ENCODE measurements at places on chromosomes 5 and 9. TPM values are rescaled to one million over a fixed set of nuclear protein-coding genes. Genes with fewer than 3 reads are reported as not detected.

DNA sequence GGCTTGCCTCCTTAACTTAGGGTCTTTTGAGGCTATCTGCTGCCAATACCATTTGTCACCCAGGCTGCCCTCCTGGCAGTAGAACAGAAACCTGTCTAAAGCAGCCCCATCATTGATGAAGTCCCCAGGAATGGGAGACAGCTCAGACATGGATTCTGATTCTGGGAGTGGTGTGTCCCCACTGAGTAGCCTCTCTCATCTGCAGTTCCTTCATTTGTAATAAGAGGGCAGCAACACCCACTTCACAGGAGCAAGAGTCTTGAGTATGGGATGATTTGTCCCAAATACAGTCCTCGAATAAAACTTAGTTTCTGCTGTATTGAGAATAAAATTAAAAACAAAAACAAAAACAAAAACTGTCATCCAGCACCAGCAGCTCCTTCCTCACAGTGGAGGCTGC is 167.6 kb downstream of the ASTN2 start:
- no peak for DNase-seq
- H3K4me1 ChIP-seq: no peaks in the 10 kb centered on the region
- H3K27ac ChIP-seq: no peak overlapping the region
- no peaks in the 10 kb centered on the region for H3K36me3 ChIP-seq

GRCh38 chr9:135158564-135158937 is 71.1 kb downstream of the OLFM1 start:
- H3K36me3 ChIP-seq: no peaks in the 10 kb centered on the region
- H3K4me3 ChIP-seq: no peak overlapping the region
- DNase-seq: no peak
- H3K27ac ChIP-seq: no peak overlapping the region
- H3K4me1 ChIP-seq: no peaks in the 10 kb centered on the region
- H3K27me3 ChIP-seq: no peaks in the 10 kb centered on the region

- DNase-seq: no peak
- no peaks in the 10 kb centered on the region for H3K27me3 ChIP-seq
- H3K27ac ChIP-seq: no peak overlapping the region
- H3K36me3 ChIP-seq: no peaks in the 10 kb centered on the region
Measured at GRCh38 chr9:15157381-15157780, 149.6 kb downstream of the TTC39B start.

- no peak overlapping the region for H3K4me3 ChIP-seq
- H3K27me3 ChIP-seq: no peaks in the 10 kb centered on the region
- H3K4me1 ChIP-seq: no peaks in the 10 kb centered on the region
- no peak overlapping the region for H3K27ac ChIP-seq
- no peaks in the 10 kb centered on the region for H3K36me3 ChIP-seq
Measured at GRCh38 chr5:37803487-37803886, 36.4 kb downstream of the GDNF start.

- no peak overlapping the region for H3K27ac ChIP-seq
- no peak for DNase-seq
- no peak overlapping the region for H3K4me3 ChIP-seq
Measured at GRCh38 chr5:62030326-62030725, 275.7 kb upstream of the KIF2A start.

GRCh38 chr5:96922499-96923244 is 13.2 kb upstream of the LNPEP start:
- no peaks in the 10 kb centered on the region for H3K36me3 ChIP-seq
- no peak overlapping the region for H3K4me3 ChIP-seq

DNA sequence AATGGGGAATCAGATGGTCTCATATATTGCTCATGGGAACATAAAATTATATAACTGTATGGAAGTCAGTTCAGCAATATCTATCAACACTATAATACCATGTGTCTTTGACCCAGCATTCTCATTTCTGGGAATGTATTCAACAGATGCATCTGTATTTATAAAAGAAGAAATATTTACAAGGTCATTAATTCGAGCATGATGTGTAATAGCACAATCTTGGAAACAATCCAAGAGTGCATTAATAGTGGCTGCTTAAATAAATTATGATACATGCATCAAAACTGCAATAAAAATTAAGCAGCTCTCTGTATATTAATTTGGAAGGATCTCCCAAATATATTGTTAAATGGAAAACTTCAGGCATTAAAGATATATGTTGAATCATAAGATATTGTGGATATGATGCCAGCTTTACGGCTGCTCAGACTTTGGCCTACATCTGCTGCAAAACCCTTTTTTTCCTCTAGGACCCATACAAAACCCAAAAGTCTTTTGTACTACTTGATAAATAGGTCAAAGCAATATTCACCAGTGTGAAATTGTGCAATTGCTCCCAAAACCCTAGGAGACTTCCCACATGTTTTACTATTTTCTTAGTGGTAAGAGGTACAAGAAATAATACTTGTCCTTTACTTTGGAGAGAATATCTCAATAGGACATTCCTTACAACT is 45.3 kb upstream of the ISOC1 start:
- no peaks in the 10 kb centered on the region for H3K27me3 ChIP-seq
- H3K27ac ChIP-seq: no peak overlapping the region
- no peak for DNase-seq

DNA sequence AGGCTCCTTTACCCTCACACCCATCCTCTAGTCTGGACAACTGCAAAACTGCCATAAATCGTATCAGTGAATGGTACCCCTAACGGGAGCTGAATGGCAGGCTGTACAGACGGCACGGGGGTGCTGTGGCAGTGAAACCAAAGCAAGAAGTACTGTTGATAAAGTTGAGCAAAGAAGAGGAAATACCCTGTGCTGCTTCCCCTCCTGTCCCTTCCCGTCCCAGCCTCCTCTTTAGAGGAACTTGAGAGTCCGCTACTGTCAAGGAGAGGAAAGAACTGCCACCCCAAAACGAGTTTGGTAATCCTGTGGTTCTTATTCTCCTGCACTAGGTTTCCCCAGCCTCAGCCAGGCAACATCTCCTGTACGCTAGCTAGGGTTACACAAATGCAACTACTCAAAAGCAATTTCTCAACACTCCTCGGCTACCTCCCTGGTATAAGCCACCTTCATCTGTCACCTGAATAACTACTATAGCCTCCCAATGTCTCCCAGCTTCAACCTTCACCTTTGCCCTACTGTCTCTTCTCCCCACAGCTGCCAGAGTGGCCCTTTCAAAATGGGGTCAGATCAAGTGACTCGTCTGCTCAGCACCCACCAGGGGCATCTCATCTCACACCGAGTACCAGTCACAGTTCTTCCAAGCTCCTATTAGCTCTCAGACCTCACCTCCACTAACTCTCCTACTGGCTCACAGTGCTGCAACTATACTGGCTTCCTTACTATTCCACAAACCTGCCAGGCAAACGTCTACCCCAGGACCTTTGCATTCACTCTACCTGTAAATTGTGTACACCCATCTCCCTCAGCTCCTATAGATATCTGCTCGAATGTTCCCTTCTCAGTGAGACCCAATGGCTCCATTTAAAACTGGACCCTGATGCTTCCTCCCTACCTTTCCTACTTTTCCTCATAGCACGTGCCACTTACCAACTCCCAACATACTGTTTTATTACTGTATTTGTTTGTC is 4.1 kb downstream of the GLRX start:
- DNase-seq: no peak
- peak overlapping the region; percentile 26 for H3K4me3 ChIP-seq
- no peaks in the 10 kb centered on the region for H3K36me3 ChIP-seq
- H3K4me1 ChIP-seq: peaks cover 66% of the 10 kb centered on the region
- no peaks in the 10 kb centered on the region for H3K27me3 ChIP-seq
- H3K27ac ChIP-seq: peak overlapping the region; percentile 53

DNA sequence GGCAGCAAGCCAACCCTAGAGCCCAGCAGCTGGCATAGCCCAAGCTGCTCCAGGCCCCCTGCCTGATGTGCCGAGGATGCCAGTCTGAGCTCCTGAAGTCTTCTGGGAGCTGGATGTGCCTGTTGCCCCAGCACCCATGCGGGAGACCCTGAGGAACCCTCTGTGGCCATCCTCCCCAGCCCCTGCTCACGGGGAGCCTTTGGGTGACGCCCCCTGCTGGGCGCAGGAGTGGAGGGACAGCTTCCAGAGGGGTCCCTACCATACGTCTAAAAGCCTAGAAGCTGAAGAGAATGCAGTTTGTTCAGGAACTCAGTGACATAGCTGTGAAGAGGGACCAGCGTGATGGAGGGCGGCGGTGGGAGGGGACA is 33.1 kb upstream of the MVB12B start:
- H3K4me1 ChIP-seq: no peaks in the 10 kb centered on the region
- no peaks in the 10 kb centered on the region for H3K27me3 ChIP-seq
- no peaks in the 10 kb centered on the region for H3K36me3 ChIP-seq
- H3K4me3 ChIP-seq: no peak overlapping the region
- DNase-seq: no peak

DNA sequence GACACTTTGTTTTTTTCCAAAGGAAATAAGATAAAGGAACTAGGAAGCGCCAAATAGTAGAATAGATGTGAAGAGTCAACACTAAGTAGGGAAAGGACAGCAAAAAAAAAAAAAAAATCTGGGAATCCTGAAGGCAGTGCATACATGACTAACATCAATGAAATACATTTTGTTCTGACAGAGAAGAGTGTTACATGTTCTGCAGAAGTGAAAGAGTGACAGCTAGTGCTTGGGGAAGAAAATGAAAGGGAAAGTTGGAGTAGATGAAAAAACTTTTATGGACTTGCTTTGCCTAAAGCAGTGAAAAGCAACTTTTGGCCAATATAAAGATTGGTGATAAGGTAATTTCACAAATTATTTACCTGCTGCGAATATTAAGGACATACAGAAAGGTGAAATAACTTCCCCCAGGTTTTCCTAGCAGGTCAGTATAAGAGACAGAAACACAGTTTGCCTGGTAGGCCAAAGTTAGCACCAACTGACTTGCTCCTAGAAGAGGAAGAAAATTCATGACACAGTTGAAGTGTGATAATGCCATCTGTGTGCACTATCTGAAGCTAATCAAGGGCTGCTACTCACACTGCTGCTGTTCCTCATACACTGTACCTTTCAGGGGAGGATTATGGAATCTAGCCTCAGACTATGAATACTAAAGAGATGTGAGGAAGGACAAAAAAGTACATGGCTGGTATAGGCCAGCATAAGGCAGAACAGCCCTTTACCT is 38.6 kb downstream of the RANBP6 start:
- H3K4me1 ChIP-seq: peaks cover 22% of the 10 kb centered on the region
- no peak overlapping the region for H3K27ac ChIP-seq
- no peaks in the 10 kb centered on the region for H3K27me3 ChIP-seq
- no peak for DNase-seq

- H3K36me3 ChIP-seq: no peaks in the 10 kb centered on the region
- no peaks in the 10 kb centered on the region for H3K4me1 ChIP-seq
- H3K27me3 ChIP-seq: no peaks in the 10 kb centered on the region
- no peak overlapping the region for H3K4me3 ChIP-seq
- no peak overlapping the region for H3K27ac ChIP-seq
- no peak for DNase-seq
Measured at GRCh38 chr5:123249446-123249845, 160.4 kb downstream of the PRDM6 start.

GRCh38 chr5:83430130-83431010 is 41.2 kb upstream of the VCAN start:
- no peaks in the 10 kb centered on the region for H3K36me3 ChIP-seq
- H3K27ac ChIP-seq: no peak overlapping the region
- no peak for DNase-seq

GRCh38 chr5:2176581-2176980 is 293.9 kb upstream of the IRX4 start:
- DNase-seq: no peak
- H3K27ac ChIP-seq: no peak overlapping the region
- H3K4me3 ChIP-seq: no peak overlapping the region
- H3K36me3 ChIP-seq: no peaks in the 10 kb centered on the region

- H3K4me1 ChIP-seq: peaks cover 8% of the 10 kb centered on the region
- no peaks in the 10 kb centered on the region for H3K36me3 ChIP-seq
- no peak overlapping the region for H3K4me3 ChIP-seq
- no peak for DNase-seq
- H3K27me3 ChIP-seq: no peaks in the 10 kb centered on the region
- H3K27ac ChIP-seq: no peak overlapping the region
Measured at GRCh38 chr9:136225366-136225747, 20.3 kb downstream of the QSOX2 start.

GRCh38 chr9:78692871-78693270 is 395.9 kb downstream of the PSAT1 start:
- H3K4me1 ChIP-seq: no peaks in the 10 kb centered on the region
- no peaks in the 10 kb centered on the region for H3K27me3 ChIP-seq
- DNase-seq: no peak
- no peak overlapping the region for H3K4me3 ChIP-seq
- no peaks in the 10 kb centered on the region for H3K36me3 ChIP-seq
- H3K27ac ChIP-seq: no peak overlapping the region

- no peak overlapping the region for H3K4me3 ChIP-seq
- H3K27me3 ChIP-seq: no peaks in the 10 kb centered on the region
- DNase-seq: no peak
- H3K4me1 ChIP-seq: no peaks in the 10 kb centered on the region
- H3K36me3 ChIP-seq: no peaks in the 10 kb centered on the region
Measured at GRCh38 chr9:91562416-91562815, 138.8 kb upstream of the NFIL3 start.

DNA sequence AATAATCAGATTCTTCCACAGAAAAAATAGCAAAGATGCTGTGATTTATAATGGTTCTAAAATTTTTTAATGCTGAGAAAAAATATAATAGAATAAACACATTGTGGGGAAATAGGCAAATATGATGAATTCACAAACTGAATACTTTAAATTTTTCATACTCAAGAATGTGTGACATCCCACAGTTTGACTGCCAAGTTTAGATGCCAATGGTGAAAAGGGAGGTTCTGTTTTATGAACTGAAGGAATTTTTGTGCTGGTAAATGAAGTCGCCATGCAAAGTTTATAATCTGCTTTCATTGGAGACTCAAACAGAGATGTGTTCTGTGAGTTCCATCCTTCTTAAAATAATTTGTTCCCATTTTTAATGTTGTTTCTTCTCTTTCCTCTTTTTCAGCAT is 367.5 kb upstream of the ADAMTS16 start:
- H3K27me3 ChIP-seq: no peaks in the 10 kb centered on the region
- DNase-seq: no peak
- no peak overlapping the region for H3K27ac ChIP-seq

- no peak overlapping the region for H3K4me3 ChIP-seq
- no peak for DNase-seq
- no peak overlapping the region for H3K27ac ChIP-seq
Measured at GRCh38 chr5:146906803-146907202, 28.2 kb upstream of the PPP2R2B start.

GRCh38 chr9:68443624-68444023 is 87.2 kb downstream of the PGM5 start:
- no peak for DNase-seq
- H3K27ac ChIP-seq: no peak overlapping the region
- no peaks in the 10 kb centered on the region for H3K4me1 ChIP-seq
- no peak overlapping the region for H3K4me3 ChIP-seq
- no peaks in the 10 kb centered on the region for H3K27me3 ChIP-seq

- no peak overlapping the region for H3K4me3 ChIP-seq
- no peaks in the 10 kb centered on the region for H3K36me3 ChIP-seq
- DNase-seq: no peak
- no peak overlapping the region for H3K27ac ChIP-seq
- no peaks in the 10 kb centered on the region for H3K4me1 ChIP-seq
- no peaks in the 10 kb centered on the region for H3K27me3 ChIP-seq
Measured at GRCh38 chr5:147639321-147639720, 129.5 kb upstream of the DPYSL3 start.

The OR1Q1 gene
- not detected for total RNA-seq

The DMRT3 gene
- not detected for total RNA-seq

The AK1 gene
- 33.4 TPM for total RNA-seq

The ANKRD55 gene
- total RNA-seq: 0.74 TPM

The IFNE gene
- total RNA-seq: 3.2 TPM

The PSD2 gene
- 0.25 TPM for total RNA-seq

The ADAMTSL2 gene
- total RNA-seq: 2.0 TPM

The MAMDC2 gene
- total RNA-seq: 38.5 TPM

The RNF183 gene
- not detected for total RNA-seq

The ADAMTSL1 gene
- total RNA-seq: 8.1 TPM

The WHRN gene
- 9.1 TPM for total RNA-seq

The PHPT1 gene
- total RNA-seq: 38.1 TPM

Data from vagina (tissue), 2 donors.